Occipital lobe (tissue), 3 donors: ENCODE measurements at places on chromosomes 5 and 9.

- DNase-seq: no peak
These were observed 388.9 kb downstream of the HTR1A start for GRCh38 chr5:63573380-63573779.

GRCh38 chr5:174106997-174107655 lies 61.6 kb downstream of the NSG2 start:
- no peak for DNase-seq

- no peak for DNase-seq
These were observed 62.8 kb upstream of the FCN1 start for GRCh38 chr9:134980516-134980915.

DNA sequence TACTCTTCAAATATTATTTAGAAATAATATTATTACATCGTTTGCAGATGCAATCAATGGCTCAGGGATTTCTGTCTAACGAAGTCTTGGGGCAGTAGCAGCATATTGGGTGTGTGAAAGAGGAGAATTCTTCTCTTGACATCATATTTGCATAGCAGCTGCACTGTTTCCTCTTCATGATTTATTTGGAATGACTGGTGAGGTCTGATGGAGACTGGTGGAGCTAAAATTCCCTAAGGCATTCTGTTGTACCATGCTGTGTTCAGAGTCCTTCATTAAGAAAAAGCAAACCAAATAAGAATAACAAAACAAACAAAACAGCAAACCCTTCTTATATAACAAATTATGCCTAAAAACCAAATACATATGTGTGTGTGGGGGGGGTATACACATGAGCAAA lies 177.6 kb downstream of the DIRAS2 start:
- no peak for DNase-seq

DNA sequence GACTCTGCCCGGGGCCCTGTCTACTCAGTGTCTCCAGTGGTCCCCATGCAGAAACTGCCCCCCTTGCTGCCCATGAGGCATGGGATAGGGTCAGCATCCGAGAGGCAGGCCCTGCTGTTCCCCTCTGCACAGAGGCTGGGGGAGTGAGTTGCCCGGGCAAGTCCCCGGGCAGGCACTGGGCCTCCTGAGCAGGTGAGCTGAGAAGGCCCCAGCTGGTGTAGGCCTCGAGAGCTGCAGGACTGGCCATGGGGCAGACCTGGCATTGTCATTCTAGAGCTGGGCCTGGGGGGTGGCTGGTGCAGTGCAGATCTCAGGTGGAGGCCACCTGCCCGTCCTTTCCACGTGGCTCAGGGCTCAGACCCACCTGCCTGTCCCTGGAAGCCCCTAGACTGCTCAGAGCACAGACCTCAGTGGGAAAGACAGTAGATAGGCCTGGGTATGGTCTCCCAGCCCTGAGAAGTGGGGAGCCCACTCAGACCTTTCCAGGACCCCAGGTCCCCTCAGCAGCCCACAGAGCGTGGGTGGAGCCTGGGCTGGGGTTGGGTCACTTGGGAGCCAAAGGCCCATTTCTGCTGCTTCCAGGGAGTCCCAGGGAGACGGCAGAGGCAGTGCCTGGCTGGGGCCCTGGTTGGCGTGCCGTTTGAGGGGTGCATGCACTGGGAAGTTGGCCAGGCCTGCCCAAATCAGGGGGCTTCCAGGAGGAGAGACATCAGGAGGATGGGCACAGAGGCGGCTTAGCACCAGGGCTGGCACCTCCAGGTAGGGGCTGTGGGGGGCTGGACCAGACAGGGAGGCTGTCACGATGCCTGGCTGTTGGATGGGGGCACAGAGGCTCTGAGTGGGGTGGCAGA lies 4.8 kb upstream of the NOTCH1 start:
- no peak for DNase-seq

GRCh38 chr9:93218671-93219420 lies 34.9 kb downstream of the WNK2 start:
- DNase-seq: no peak

DNA sequence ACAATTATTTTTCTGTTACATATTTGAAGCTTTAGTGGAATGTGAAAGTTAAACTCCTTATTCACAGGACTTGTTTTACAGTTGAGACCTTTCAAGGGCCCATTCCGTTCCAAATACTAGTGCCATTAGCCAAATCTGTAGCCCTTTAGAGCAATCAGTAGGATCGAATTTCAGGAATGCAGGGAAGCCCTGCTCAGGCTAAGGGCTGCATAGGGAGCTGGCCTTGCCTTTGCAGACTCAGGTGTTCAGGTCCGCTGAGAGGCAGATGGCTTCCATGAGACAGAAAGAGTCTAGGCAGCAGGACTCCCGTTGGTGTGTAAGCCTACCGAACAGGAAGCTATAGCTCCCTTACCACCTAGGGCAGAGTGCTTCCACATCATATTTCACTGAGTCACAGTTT lies 150.1 kb upstream of the SLC27A6 start:
- DNase-seq: no peak

DNA sequence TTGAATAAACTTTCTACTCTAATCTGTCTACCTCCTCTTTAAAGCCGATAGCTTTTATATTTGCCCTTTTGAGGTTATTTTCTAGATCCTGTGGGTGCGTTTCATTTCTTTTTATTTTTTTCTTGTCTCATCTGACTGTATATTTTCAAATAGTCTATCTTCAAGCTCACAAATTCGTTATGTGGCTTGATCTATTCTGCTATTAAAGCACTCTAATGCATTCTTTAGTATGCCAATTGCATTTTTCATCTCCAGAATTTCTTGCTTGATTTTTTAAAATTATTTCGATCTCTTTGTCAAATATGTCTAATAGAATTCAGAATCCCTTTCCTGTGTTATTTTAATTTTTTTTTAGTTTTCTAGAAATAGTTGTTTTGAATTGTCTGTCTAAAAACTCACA lies 172.4 kb downstream of the CYLC2 start:
- no peak for DNase-seq
